Stimulated activated CD8-positive, alpha-beta memory T cell treated with anti-CD3 and anti-CD28 coated beads, Interleukin-7, amount 100 ng/mL, for 48 hours (primary cell): ENCODE measurements at places on chromosomes 1 and 21.

- DNase-seq: no peak
Measured at GRCh38 chr21:34935452-34935851, 113.7 kb downstream of the RUNX1 start.

- DNase-seq: no peak
Measured at GRCh38 chr1:245173446-245174211, 18.8 kb downstream of the KIF26B start.

- no peak for DNase-seq
Measured at GRCh38 chr1:64920941-64921589, 45.3 kb downstream of the JAK1 start.

- no peak for DNase-seq
Measured at GRCh38 chr1:45001011-45001481, 10.1 kb downstream of the HECTD3 start.

- DNase-seq: no peak
Measured at GRCh38 chr1:202015662-202015937, 5.2 kb downstream of the ELF3 start.

DNA sequence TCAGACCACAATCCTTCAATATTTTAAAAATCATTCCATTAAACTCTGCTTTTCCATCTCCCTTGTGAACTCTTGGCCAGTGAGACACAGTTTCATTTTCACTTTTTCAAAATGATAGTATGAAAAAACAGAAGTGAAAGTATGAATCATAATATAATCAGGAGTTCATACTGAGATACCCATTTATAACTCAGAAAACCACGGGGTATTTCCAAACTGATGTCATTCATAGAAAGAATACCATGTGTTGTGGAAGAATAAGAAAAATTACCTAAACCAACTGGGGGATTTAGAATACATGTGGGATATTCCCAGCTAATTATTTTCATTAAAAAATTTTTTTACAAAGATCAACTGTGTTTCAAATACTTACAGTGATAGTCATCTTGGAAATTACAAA lies 149.9 kb downstream of the MRPL39 start:
- no peak for DNase-seq

DNA sequence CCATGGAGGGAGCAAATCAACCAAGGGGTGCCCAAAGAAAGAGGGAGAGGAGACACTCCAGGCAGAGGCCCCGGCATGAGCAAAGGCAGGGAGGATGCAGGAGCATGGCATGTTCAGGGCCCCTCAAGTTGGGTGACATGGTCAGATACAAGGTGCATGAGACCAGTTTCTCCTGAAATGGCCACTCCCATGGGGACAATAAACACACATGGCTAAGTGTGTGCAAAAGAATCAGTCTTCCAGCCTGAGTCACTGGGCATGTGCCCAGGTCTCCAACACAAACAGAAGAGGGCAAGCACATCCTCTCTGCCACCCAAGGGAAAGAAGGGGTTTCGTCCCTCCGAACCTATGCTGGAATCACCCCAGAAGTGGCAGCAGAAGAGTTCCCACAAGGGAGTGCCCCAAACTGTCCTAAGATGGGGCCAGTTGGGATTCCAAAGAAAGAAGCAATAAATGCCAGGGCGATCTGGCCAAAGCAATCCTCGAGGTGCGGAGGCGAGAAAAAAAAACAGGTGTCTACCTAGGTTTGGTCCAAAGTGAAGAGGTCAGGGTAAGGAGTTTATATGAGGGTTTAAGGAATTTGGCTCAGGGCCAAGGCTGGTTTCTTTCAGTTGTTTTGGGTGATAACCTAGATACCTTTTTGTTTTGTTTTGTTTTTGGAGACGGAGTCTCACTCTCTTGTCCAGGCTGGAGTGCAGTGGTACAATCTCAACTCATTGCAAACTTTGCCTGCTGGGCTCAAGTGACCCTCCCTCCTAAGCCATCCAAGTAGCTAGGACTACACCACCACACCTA lies 13.2 kb downstream of the CASP9 start:
- no peak for DNase-seq

DNA sequence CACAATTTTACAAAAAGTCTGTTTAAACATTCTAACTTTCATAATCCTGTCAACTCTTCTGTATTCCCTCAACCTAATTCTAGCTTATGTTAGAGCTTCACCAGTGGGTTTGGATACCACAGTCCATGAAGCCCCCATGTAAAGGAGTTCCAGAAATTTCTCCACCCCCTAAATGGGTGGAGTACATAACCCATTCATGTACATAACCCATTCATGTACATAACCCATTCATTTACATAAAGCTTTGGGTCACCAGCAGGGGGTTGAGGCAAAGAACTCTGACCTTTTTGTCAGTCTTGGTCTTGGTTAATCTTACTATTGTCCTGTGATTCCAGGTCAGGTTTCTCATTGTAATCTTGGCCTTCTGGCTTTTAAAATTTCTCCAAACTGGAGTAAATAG lies 61.6 kb downstream of the SMYD2 start:
- no peak for DNase-seq

- peak; percentile 20 for DNase-seq
Measured at GRCh38 chr1:20248971-20249612, 41.6 kb upstream of the VWA5B1 start.

DNA sequence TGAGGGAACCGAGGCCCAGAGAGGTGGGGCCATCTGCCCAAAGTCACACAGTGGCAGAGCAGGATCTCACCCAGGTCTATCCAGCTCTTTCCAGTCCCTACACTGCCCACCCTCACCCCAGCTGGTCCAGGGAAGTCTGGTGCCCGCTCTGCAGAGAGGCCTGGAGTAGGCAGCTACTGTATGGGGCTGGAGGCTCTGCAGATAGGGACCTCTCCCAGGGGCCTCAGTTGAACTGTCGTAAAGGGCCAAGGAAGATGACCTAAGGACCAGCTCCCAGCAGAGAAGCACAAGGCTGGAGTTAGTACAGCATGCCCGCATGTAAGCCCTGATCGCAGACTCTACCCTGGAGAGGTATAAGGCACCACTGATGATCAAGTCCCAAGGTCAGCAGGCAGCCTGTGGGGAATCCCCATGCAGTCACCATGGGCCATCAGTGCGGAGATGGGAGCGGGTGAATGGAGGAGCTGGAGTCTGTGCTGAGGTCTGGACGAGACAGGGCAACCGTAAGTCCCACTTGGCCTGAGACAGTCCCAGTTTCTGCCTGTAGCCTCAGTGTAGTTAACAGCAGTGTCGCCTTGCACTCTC lies 320.2 kb downstream of the MATN1 start:
- DNase-seq: no peak

DNA sequence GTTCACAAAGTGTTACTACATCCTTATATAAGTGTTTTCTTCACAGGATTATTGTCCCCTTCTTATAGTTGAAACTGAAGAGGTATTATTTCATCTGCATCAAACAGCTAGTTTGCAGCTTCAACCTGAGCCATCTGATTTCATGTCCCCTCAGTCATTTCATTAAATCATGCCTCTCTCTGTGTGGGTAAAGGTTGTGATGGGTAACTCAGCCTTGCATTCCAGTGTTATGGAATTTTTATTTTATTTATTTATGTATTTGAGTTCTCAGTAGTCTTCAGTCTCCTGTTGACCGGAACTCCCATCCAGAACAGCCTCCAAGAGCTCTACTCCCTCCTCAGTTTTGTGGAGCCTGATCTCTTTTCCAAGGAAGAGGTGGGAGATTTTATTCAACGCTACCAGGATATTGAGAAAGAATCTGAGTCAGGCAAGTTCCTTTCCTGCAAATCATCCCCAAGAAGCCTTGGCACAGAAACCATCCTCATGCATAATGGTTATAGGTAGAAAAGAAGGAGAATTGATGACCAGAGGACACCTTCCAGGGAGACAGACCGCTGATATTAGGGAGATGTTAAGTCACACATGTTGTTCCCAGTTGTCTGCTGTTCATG lies 21.8 kb downstream of the CHD1L start:
- DNase-seq: no peak

GRCh38 chr1:31579374-31579773 lies 3.1 kb downstream of the TINAGL1 start:
- no peak for DNase-seq

DNA sequence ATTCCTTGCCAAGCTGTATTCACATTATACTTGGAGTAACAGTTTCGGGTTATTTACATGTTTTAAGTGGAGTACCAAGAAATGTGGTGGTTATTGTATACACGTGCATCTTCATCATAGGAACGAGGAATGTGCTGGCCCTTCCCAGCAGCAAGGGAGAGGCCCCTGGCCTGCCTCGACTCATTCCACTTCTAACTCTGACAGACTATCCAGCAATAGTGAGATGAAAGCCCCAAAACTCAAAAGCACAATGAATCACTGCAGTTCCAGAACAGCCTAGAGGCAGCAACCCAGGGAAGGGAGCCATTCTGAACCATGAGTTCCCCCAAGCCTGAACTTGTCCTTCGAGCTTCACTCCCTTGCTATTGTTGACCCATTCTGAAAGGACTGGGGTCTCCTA lies 23.1 kb downstream of the FAM89A start:
- no peak for DNase-seq

DNA sequence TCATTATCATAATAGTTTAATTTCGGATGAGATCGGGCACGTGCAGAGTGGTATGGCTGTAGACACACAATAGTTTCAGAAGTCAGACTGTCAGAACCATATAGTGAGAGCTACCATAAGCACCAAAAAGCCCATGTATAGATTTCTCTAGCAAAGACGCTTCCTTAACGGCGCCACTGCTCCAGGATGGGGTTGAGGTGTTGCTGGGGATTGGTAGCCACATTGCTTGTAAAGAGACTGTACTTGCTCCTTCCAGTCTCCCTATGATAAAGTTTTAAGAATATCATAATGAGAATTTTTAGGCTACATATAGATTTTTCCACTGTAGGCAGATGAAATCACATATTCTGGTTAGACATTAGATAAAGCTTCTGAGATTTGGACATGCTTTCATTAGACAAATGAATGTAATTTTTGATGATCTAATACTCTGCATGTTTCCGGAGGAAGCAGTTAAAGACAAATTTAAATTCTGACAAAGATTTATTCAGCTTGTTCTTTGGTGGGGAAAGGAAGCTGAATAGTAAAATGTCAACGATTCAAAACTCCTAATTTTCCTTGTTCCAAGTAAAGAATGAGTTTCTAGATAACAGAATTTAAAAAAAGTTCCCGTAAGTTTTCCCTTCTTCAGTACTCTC lies 77.7 kb downstream of the MAP3K7CL start:
- DNase-seq: no peak

- peak; percentile 54 for DNase-seq
Measured at GRCh38 chr1:27632387-27633297, 2.3 kb downstream of the FGR start.

GRCh38 chr1:161139766-161140165 lies 7.3 kb upstream of the DEDD start:
- no peak for DNase-seq
